ENCODE measurements at places on chromosomes 7 and 10.

DNA sequence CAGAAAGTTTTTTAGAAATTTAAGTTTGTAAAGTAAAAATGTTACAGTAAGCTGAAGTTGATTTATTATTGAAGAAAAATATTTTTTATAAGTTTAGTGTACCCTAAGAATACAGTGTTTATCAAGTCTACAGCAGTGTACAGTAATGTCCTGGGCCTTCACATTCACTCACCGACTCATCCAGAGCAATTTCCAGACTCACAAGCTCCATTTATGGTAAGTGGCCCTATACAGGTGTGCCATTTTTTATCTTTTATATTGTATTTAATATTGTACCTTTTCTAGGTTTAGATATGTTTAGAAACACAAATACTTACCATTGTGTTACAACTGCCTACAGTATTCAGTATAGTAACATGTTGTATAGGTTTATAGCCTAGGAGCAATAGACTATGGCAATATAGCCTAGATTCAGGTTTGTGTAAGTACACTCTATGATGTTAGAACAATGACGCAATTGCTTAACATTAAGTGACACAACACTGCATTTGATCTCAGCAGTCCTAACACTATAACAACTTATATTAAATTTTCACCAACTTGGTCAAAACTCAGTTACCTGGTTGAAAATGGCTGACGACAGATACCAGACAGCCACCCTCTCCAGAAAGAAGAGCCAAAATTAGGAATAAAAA lies 45.7 kb downstream of the HIBADH start:
- no peak for DNase-seq

DNA sequence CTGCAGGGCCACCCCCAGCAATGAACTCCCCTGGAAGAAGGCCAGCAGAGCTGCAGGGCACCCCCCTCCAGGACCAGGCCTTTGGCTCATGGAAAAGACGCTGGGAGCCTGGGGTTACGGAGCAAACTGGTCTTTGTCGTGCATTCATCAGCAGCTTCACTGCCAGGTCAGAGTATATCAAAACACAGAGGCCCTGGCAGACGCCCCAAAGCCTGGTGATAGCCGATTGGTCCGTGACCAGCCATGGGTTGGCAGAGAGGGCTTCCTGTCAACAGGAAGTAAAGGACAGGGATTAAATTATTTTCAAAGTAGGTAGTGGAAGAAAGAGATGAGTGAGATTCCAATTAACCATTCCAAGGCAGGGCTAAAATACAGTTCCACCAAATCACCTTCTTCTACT lies 9.0 kb downstream of the PRKAG2 start:
- no peak for DNase-seq

DNA sequence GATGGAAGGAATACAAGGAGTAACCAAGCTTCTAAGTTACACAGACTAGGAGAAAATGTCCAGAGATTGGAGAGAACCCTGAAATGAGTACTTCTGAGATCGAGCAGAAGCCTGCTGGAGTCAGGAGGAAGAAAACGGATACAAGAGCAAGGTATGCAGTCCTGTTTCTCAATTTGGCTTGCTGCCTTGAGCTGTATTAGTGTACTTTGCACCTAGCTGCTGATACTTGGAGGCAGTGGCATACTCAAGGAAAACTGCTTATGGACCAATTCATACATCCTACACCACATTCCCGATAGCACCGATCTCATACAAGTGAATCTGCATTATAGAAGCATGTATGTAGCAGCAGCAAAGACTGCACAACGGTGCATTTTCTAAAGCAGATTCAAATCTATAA lies 14.4 kb downstream of the PIP4K2A start:
- DNase-seq: no peak

GRCh38 chr7:114889646-114890285 lies 32.1 kb upstream of the MDFIC start:
- peak; percentile 28 for DNase-seq

DNA sequence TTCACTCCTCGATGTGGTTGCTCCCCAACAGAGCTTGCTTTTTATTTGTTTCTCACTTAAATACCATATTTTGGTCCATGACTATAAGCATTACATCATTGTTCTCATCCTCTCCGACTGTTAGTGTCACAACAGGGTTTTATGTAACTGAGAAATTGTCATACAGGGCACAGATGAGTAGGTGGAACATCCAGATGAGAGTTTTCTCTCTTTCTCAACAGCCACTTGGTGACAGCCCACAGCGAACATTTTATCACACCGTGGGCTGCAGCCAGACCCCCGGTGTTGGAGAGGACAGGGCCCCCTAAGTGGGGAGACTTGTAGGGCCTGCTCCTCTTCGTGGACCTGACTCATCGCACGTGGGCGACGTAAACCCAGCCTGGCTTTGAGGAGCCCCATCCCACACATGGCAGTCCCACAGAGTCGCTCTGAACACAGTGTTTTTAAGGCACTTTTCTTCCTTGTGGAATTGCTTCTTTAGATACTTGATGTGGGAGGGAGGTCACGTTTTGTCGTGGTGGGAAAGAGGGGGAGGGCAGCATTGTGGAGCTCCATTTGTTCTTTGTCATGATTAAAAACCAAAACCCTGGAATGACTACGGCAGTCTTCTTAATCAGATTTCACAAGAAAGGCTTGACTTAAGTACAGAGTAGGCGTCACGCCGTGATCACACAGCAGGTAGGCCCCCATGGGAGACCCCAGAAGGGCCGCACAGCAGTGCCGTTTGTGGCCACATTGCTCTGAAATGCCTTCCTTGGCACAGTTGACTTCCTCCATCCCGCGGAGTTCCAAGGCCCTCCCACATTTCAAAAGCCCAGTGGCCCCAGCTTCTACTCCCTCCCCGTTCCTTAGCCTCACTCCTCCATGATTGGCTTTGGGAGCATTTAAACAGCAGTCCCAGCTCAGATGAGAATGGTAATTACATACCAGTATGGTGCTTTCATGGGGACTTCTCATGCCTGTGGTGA lies 220.6 kb downstream of the CCDC3 start:
- no peak for DNase-seq

DNA sequence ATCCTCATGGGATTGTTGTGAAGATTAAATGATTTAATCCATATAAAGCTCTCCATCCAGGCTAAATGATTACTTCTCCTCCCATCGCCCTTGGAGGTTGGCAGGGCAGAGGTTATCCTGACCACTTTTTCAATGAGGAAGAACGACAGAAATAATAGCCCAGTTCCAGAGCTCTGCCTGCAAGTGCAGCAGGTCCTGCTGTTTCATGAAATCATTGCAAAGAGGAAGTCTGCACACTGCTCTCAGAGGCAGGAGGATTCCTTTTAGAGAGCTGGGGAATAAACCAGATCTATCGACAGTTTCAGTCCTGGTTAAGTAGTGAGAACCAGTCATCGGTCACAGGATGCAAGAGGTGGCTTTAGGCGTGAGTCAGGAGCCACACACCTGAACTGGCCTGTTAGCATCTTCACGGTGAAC lies 25.0 kb upstream of the CDH23 start:
- peak; percentile 71 for DNase-seq

- DNase-seq: no peak
These were observed 6.5 kb upstream of the PRKAR2B start for GRCh38 chr7:107037717-107038603.

DNA sequence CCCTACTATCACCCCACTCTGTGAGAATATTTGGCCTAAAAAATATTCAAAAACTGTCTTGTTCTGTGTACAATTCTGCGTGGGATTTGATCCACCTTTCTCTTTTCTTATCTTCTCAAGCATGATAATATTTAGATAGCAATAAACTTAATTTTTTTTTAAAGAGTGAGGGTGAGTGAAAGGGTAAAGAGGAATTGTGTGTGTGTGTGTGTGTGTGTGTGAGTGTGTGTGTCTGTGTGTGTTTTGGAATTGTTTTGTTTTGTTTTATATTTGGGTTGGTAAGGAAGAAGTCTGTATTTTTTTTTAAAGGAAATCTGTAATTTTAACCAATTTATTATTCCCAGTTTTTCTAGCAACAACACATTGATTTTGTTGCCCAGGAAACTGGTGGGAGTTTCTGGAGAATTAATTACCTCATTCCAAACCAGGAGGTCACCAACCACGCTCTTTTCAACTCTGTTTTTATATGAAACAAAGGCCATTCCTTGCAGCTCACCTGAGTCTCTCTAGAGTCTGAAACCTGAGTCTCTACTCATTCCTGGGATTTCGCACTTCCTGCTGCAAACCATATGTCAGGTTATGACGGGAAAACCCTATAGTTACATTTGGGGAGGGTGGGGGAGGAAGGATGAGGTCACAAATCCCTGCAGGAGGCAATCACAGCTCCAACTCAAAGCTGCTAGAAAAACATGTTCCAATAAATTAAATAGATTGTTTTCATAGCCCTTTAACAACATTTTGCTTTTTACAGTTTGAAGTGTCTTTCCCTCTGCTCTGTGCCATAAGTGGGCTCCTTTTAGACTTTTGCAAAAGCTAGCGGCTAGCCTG lies 38.1 kb upstream of the XPNPEP1 start:
- DNase-seq: no peak

DNA sequence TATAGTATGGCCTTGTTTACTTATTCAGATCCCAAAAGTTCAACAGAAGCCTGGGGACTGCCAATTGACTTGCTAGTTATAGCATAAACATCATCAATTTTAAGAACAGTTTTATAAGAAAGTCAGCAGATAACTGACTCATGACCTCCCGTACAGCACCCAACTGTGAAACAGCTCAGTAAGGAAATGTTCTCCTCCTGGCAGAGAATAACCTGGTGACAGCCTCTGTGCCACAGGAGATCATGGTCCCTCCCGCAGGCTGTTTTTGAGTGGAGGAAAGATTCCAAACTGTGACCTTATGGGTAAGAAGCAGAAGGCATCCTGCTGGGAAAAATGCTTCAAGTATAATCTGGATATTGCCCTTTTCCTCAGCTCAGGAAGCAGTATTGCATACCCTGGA lies 182.5 kb downstream of the SEMA3D start:
- no peak for DNase-seq

- DNase-seq: no peak
These were observed 99.1 kb downstream of the CCDC71L start for GRCh38 chr7:106561666-106562411.

DNA sequence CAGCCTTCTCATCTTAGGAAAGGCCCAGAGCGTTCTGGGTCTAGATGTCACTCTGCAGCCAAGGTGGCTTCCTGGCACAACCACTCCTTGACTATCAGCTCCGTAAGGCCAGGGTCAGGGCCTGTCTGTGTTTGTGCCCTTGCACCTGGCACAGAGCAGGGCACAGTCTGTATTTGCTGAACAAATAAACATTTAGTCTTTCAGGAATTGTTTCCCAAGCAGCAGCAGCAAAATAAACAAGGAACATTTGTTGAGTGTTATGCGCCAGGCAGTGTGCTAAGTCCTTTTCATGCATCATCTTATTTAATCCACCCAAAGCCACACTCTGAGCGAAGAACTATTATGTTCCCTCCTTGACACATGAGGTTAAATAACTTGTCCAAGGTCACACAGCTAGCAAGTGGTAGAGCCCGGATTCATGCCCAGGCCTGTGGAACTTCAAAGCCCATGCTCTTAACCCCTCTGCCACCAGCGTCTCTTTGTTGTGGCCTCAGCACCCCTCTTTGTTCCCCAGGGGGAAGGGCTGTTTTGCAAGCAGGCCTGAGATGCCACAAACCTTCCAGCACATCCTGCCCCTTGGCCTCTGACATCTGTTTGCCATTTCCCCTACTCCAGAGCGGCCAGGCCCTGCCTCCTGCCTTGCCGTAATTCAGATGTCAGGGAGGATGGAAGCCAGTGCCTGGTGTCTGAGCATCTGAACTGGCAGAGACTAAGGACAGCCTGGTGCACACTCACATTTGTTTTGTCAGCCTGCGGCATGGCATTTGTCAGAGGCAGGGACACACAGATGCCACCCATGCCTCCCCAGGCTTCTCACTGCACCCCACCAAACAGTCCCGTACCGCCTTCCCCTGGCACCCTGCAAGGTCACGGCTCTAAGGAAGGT lies 325.8 kb upstream of the ZMIZ1 start:
- peak; percentile 42 for DNase-seq

DNA sequence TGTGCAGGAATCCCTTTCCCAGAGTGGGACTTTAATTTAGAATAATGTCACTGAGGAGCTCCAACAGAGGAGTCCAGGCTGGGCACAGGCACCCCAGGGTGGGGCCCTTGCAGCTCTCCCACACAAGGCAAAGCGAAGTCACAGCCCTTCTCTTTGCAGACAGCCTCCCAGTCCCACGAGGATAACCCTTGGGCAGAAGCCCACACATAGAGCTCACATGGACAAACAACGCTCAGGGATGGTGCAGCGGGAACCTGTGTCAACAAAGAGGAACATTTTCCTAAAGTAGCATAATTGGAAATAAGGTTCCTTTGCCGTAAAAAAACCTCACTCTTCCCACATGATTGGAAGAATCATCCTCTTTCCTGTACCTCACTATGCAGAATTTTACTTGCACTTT lies 29.3 kb upstream of the GGCT start:
- DNase-seq: no peak

DNA sequence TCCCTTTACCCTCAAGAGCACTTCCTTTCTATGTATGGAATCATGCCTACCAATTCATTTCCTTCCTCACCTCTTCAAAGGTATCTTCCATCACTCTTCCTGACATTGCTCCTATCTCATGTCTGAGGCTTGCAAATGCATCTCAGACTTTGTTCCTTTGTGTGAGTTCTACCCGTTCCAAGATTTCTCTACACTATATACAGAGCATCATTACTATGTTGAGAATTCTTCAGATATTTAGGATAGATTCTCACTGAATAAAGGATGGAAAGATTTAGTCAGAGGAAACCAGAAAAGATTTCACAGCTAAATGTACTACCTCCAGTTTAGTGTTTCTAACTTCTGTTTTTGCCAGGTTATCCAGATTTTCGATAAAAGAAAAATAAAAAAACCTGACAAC lies 462.7 kb downstream of the PHTF2 start:
- no peak for DNase-seq

GRCh38 chr10:70575874-70576802 lies 26.4 kb downstream of the PRF1 start:
- DNase-seq: peak; percentile 94

DNA sequence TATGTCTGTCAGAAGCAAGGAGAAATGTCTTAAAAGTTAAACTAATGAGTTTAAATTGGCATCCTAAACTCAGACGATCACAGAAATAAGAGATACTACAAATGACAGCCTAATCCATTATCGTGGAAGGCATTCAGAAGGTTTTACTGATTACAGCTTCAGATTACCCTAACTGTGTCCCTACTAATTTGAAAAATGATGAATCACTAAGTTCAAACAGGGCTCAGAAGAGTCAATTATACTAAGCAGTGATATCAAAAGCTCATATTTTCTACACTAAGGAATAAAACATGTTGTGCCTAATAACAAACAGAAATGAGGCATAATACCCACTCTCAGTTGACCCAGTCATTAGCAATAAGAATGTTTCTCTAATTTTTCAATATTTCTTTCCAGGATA lies 152.0 kb upstream of the NRBF2 start:
- no peak for DNase-seq

GRCh38 chr7:452791-453455 lies 66.7 kb downstream of the PDGFA start:
- DNase-seq: no peak

- no peak for DNase-seq
These were observed 91.3 kb downstream of the CD36 start for GRCh38 chr7:80729591-80730320.

- no peak for DNase-seq
These were observed 3.9 kb upstream of the GATA3 start for GRCh38 chr10:8050556-8051108.

Measured in KBM-7 (cell line).